ENCODE measurements at places on chromosomes 16 and 17.

DNA sequence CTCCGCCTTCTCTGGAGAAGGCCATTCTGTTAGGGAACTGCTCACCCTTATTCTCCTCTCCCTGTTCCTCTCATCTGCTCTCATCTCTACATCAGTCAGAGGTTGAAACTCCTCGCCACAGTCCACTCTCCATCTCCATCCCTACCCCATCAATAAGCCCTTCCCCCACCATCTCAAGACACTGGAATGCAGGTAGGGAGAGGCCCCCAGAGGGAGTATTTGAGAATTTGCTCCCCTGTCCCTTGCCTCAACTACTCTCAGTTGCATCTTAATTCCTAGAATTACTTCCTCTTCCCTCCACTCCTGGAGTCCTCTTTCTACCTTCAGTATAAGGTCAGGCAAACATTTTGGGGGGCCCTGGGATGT, 2.0 kb upstream of the AATF start:
- no peak for DNase-seq

DNA sequence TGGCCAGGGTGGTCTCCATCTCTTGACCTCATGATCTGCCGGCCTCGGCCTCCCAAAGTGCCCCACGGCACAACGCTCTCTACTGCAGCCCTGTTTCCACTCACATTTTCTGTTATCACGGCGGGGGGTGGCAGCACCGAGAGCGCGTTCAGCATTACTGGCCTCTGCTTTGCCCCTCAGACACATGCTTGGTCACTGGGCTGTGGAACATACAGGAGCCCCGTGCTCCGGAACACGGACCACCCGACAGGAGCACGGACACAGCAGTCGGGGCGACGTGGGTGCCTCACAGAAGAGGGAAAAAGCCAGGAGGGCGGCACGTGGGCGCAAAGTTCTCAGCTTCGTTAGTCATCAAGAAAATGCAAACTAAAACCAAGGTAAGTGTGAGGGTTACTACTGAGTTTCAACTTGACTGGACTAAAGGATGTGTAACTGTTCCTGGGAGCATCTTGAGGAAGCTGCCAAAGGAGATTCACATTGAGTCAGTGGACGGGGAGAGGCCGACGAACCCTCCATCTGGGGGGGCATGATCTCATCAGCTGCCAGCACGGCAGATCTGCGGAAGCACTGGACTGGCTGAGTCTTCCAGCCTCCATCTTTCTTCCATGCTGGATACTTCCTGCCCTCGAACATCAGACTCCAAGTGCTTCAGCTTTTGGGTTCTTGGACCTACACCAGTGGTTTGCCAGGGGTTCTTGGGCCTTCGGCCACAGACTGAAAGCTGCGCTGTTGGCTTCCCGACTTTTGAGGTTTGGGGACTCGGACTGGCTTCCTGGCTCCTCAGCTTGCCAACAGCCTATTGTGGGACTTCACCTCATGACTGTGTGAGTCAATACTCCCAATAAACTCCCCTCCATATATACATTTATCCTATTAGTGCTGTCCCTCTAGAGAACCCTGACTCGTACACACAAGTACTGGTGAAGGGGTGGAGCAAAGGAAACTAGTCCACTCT, 106.8 kb downstream of the ZNF778 start:
- DNase-seq = peak; percentile 82

- no peak for DNase-seq
These were observed 5.1 kb upstream of the FDXR start for GRCh38 chr17:74877592-74878548.

GRCh38 chr17:42659079-42659931, at the start of gene TUBG2:
Gene TUBG2 (plus strand): TSS chr17:42659284. CDS start chr17:42659504, 220 bp downstream.
- DNase-seq = peak; percentile 87

DNA sequence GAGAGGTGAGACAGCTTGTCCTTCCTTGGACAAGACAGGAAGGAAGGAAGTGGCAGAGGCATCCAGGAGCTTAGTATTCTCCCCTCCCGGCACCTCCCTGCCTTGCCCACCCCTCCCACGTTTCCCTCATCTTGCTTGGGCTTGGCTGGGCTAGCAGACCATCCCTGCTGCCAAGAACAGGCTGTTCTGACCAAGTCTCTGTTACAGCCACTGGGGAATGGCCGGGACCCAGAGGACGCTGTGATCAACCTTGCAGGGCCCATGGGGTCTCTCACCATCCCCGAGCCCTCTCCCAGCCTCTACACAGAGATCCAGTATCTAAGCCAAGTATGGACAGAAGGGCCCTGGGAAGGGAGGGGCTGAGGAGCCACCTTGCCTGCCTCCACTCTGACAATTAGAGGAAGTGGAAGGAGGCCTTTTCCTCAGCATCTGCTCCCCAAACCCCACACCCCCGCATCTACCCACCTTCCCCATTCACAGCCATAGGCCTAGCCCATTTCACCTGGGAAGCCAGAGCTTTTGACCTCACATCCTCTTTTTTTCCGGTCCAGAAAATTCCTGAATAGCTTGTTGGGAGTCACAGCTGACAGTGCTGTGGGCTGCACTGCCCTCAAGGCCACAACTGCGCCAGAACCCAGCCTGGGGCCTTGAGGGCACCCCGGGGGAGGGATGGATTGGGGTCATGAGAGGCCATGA, 14.1 kb downstream of the CD300LG start:
- no peak for DNase-seq

- no peak for DNase-seq
These were observed 24.5 kb downstream of the FCSK start for GRCh38 chr16:70478912-70479341.

- DNase-seq = no peak
These were observed 4.7 kb upstream of the RBBP6 start for GRCh38 chr16:24534620-24535019.

- no peak for DNase-seq
These were observed 40.6 kb upstream of the CPNE2 start for GRCh38 chr16:57051696-57052228.

DNA sequence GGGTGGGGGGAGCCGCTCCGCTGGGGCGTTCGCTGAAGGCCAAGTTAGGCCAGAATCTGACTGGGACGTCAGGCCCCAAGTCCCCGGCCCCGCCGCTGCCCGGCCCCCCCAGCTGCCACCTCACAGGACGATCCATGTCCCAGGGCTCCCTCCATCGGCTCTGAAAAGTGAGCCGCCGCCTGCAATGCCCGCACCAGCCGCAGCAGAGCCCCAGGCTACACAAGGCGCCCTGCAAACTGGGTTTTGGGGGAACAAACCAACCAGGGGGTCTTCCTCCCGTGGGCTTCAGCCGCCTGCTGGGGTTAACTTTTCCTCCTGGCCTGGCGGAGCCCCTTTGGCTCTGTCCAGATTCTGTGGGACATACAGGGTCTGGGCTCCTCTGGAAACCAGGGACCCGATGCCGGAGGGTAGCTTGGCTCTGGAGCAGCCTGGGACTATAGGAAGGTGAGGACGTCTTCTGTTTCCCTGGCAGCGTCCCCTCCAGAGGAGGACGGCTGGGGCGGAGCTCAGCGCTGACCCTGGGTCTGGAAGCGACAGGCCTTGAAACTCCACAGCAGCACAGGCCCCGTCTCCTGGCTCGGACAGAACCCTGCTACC, 835 bp downstream of the NME4 start:
- peak; percentile 50 for DNase-seq

DNA sequence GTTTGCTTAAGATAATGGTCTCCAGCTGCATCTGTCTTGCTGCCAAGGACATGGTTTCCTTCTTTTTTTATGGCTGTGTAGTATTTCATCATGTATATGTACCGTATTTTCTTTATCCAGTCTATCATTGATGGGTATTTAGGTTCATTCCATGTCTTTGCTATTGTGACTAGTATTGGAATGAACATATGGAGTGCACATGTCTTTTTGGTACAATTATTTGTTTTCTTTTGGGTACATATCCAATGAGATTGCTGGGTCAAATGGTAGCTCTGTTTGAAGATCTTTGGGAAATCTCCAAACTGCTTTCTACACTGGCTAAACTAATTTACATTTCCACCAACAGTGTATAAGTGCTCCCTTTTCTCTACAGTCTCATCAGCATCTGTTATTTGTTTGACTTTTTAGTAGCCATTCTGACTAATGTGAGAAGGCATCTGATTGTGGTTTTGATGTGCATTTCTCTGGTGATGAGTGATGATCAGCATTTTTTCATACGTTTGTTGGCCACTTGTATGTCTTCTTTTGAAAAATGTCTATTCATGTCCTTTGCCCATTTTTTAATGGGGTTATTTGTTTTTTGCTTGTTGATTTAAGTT, 66.2 kb downstream of the TNFRSF13B start:
- DNase-seq = no peak

DNA sequence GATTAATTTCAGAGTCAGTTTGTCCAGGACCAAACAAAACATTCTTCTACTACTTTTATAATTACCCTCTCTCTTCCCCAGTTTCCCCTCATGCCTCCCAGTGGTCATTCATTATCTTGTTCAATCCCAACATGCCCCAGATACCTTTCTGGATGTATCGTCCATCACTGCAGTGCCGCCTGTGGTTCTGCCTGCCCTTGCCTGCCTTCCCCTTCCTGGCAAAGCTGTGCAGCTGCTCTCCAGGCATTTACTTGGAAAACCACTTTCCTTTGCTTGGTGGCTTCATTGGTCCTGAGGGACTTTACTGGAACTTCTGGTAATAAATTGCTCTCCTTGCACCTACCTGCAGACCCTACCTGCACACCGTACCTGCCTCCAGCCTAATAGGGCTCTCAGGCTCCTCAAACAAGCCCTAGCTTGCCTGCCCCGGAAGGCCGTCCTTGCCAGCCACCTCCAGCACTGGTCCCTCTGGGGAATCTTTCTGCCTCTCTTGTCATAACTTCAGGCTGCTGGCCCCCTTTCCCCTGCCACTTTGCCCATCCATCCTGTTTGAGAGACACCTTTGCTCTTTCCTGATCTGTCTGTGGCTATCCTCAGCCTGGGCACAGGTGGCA, 19.5 kb upstream of the MSI2 start:
- DNase-seq = no peak

DNA sequence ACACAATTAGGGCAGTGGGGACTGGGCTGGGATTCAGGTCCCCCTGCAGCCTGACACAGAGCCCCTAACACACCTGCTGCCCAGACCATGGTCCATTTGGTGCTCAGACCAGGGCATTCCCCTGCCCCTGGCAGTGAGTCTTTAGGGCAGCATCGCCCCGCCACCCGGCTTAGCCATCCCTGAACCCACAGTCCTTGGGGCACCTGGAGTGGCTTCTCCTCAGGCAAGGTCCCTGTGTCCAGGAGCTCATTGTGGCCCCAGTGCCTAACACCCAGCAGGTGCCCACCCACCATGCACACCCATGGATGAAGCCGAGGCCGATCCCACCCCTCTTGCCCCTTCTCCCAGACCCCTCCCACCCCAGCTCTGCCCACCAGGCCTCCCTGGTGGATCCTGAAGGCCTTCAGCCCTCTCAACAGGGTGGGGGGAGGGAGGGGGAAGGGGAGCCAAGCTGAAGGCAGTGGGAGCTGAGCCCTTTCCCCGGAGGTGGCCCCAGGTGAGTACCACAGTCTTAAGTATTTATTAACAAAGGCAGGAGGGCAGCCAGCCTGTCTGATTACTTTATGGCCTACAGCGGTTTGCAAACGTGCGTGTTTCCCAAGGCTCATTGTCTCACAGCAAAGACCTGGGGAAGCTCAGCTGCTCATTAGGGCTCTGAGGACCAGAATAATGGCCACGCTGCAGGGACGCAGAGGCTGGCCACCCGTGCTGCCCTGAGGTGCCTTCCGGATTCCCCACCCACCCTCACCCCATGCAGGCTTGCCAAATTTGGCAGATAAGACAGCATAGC, 38.5 kb downstream of the RBFOX3 start:
- no peak for DNase-seq

DNA sequence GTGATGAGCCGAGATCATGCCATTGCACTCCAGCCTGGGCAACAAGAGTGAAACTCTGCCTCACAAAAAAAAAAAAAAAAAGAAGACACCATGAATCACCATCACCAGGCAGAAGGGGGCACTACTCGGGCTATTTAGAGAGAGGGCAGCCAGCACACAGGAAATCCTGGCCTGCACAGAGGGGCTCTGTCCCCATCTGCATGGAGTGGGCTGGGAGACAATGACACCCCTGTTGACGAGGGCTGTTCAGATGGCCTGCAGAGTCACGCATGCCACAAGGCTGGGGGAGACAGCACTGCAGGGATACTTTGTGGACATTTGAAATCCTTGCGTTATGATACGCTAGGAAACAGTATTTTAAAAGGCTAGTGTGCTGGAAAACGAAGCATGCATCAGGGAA, 48.3 kb downstream of the CUEDC1 start:
- DNase-seq = no peak

DNA sequence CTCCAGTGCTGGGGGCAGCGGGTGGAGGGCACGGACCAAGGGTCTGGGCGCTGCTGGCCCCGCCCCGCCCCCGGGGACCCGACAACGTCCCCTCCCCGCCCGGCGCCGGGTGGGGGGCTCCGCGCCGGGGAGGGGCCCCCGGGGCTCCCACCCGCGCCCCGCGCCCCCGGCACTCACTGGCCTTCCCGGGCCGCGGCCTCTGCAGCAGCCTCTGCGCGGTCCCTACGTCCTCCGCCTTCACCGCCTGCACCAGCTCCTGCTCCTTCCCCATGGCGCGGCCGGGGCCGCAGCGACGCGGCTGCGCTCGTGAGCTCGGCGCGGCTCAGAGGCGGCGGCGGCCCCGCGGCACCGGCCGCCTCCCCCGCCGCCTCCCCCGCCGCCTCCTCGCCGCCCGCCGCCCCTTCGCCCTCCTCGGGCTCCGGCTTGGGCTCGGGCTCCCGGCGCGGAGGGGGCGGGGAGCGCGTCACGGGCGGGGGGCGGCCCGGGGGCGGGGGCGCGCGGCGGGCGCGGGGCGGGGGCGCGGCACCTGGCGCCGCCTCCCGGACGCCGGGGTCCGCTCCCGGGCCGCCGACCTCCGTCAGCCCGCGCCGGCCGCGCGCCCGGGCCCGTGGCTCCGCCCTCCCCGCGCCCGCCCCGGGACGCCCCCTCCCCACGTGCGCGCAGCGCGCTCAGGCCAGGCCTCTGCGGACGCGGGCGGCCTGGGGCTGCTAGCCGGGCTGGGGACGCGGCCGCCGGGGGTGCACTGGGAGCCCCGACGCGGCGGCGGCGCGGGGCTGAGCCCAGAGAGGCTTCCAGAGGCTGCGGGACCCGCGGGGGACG, at the start of gene CASKIN1:
CASKIN1 (minus strand) TSS at position 444 of the 819 bp plus-strand sequence; CDS start at position 271, 173 bp downstream.
- DNase-seq = no peak

DNA sequence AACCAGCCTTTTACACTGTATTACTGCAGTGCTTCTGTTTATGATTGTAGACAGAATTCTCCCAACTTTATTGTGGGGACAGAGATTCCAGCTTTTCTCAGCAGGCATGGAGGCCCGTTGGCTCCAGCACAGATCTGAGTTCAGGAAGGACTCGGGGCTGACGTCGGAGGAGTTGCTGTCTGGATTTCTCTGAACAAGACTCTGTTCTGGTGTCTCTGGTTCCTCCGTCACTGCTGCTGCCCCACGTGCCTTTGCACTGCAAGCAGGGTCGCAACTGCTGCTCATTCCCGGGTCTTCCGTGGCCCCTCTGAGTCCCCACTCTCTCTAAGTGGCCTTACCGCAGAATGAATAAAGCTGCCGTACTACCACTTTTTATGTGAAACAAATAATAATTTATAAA, 88.4 kb downstream of the BANP start:
- no peak for DNase-seq

- no peak for DNase-seq
These were observed 1151.4 kb upstream of the CDH8 start for GRCh38 chr16:63187638-63188037.

- no peak for DNase-seq
These were observed 9.3 kb upstream of the CNP start for GRCh38 chr17:41957031-41957868.

- no peak for DNase-seq
These were observed 13.6 kb downstream of the CDH15 start for GRCh38 chr16:89184933-89185794.

Measured in activated T-cell treated with anti-CD3 and anti-CD28 coated beads, Interleukin-2, amount 50 U/mL, for 48 hours (primary cell).